ENCODE measurements at places on chromosomes 2 and 18.
A peak's percentile ranks its signal among the peaks of the same experiment; 100 is the strongest.

DNA sequence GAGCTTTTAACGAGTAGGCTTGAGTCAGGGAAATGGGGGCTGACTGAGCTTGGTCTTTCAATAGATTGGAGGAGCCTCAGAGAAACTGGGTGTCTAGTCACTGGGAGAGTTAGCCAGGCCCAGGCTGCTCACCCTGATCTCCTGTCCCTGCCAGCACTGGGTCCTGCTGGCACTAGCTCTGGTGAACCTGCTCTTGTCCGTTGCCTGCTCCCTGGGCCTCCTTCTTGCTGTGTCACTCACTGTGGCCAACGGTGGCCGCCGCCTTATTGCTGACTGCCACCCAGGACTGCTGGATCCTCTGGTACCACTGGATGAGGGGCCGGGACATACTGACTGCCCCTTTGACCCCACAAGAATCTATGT, 720 bp downstream of the KRTCAP3 start:
- DNase-seq: no peak

DNA sequence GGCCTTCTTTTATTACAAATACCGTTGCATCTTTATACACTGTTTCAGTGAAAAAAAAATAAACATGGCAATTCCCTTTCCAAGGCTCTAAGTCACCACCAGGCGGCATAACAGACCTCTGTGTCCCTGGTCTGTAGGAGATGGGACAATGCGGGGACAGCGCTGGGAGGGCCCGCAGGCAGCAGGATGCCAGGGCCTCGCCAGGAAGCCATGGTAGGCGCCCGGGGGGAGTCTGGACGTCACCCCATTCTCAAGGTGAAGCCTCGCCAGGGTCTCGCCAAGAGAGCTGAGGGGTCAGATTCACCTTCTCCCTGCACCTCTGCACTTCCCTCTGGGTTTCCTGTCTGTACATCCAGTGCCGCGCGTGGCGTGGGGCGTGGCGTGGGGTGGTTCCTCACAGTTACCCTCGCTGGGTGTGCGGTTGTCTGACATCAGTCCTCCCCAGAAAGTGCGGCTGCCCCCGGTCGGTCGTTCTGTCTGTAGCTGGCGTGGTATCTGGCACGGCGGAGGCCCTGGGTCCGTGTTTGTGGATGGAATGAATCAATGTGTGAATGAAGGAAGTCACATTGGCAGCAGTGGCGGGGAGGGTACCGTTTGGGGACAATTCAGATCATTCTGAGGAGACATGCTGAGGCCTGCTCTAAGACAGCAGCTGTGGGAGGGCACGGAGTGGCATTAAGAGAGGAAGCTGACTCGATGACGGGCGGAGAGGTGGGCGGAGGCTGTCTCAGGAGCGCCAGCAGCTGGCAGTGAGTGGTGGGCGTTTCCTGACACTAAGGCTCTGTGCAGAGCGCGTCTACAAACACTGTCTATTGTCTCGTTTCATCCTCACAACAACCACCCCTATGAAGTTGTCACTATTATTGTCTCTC, 46.0 kb downstream of the LRRFIP1 start:
- DNase-seq: no peak

GRCh38 chr18:78304192-78305164, 675.1 kb upstream of the SALL3 start:
- no peak for DNase-seq

- no peak for DNase-seq
Observed at GRCh38 chr2:172143817-172144216, 41.1 kb upstream of the DLX2 start.

GRCh38 chr2:237744613-237745249, 53.8 kb upstream of the RBM44 start:
- peak; percentile 52 for DNase-seq

GRCh38 chr18:80149667-80150066, 40.6 kb downstream of the ADNP2 start:
- no peak for DNase-seq

GRCh38 chr2:120267348-120267747, 14.7 kb downstream of the RALB start:
- DNase-seq: no peak

GRCh38 chr2:172972005-172972619, 103.5 kb upstream of the MAP3K20 start:
- peak; percentile 58 for DNase-seq

GRCh38 chr2:68909793-68910674, 38.8 kb upstream of the BMP10 start:
- peak; percentile 69 for DNase-seq

- no peak for DNase-seq
Observed at GRCh38 chr2:164141271-164141670, 405.5 kb upstream of the FIGN start.

GRCh38 chr2:237256887-237257286, 157.1 kb downstream of the COL6A3 start:
- DNase-seq: peak; percentile 91

GRCh38 chr2:108570416-108570815, 36.1 kb downstream of the LIMS1 start:
- DNase-seq: peak; percentile 80

GRCh38 chr2:106307860-106308259, 113.8 kb upstream of the UXS1 start:
- no peak for DNase-seq

- peak; percentile 70 for DNase-seq
Observed at GRCh38 chr2:197168705-197169104, 141.9 kb downstream of the ANKRD44 start.

DNA sequence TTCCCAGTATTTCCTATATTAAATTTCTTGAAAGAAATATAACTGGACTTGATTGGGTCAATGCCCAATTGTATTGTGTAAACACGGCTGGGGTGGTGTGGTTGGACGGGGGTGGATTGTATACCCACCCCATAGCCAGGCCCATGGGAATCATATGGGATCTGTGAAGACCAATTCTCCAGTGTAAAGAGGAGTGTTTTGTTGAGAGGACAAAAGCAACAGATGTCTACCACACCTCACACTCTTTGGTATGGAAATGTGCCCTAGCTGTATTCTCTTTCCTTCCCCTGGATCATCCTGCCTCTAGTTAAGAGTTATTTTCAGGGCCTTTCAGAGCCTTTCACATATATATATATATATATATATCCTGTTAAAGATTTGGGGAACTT, 57.5 kb upstream of the TGIF1 start:
- DNase-seq: no peak

DNA sequence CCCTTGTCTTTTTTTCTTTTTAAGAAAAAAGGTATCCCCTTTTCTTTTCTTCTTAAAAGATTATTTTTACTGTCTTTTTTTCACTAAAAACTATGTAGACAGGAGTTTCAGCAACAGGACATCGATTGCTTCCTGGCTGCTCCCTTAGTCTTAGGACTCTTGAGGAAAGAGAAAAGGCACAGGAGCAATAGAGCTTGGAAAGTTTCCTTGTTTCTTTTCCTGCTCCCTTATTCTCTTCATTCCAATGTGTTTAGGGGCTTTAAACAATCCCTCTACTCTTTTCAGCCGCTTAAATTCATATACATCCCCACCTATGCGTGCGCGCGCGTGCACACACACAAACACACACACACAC, 225.9 kb upstream of the FBXO11 start:
- no peak for DNase-seq
